OCI-M1 (cell line): ENCODE measurements at places on chromosomes 16 and 17.

DNA sequence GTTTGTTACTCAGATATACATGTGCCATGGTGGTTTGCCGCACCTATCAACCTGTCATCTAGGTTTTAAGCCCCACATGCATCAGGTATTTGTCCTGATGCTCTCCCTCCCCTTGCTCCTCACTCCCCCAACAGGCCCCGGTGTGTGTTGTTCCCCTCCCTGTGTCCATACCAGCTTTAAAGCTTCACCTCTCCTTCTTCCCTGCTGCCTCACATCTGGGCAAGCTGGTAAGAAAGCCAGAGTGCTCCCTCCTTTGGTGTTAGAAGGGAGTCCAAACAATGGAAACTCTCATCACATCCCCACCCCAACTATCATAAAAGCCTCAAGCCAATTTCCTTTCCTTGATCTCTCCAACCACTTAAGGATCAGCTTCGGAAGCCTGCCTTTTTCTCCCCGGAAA is 1115.6 kb upstream of the GOT2 start:
- DNase-seq, result no peak

GRCh38 chr16:53668869-53669268 is 34.8 kb downstream of the RPGRIP1L start:
- no peak for DNase-seq

GRCh38 chr16:23380501-23380951 is 72.5 kb downstream of the COG7 start:
- no peak for DNase-seq

DNA sequence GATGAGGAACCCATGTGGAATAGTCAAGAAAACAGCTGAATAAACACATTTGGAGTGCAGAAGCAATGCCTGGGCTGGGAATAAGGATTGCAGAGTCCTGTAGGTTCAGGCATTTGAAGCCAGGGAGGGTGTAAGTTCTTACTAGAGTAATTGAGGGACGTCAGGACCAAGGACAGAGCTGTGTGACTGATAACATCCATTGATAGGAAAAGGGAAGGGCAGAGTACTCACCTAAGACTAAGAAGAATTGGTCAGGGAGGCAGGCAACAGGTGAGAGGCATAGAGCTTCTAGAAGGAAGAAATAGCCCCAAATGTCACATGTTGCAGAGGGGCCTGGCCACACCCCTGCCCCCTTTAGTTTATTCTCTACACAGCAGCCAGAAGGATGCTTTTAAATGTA is 79.8 kb upstream of the TMEM132E start:
- DNase-seq, result peak; percentile 31

GRCh38 chr17:45104497-45104896 is 27.8 kb downstream of the PLCD3 start:
- no peak for DNase-seq

DNA sequence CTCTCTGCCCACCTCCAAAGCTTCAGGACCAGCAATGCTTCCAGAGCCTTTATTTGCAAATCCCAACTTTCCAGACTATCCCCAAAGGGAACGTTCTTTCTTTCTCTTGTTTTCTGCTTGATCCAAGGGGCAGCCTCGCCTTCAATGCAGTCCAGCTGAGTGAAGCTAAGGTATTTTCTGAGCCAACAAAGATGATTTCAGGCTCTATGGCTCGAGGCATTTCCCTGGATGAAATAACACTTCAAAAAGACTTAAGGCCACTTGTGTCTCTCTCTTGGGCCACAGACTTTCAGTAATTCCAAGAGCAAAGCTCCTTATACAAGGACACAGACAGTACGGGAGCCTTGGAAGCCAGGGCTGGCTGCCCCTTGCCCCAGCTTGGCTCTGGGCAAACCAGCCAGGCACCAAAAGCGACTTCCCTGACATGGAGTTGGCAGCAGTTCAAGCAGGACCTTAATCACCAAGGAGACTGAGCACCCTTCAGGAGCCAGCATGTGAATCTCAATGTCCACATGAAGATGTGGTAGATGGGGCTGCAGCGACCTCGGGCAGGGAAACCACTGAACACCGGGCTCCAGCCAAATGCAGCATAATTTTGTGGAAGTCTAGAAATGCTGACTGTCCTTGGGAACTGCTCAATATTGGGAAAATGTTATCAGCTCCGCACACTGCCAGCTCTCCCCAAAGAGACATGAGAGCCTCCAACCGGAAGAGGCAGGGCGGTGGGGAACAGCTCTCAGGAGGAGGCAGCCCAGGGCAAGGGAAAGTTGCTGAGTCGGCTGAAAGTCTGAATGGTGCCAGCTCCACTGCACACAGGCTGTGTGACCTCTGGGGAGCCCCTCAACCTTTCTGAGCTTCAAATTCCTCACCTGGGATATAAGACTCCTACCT is 39.0 kb downstream of the TK2 start:
- DNase-seq, result no peak

DNA sequence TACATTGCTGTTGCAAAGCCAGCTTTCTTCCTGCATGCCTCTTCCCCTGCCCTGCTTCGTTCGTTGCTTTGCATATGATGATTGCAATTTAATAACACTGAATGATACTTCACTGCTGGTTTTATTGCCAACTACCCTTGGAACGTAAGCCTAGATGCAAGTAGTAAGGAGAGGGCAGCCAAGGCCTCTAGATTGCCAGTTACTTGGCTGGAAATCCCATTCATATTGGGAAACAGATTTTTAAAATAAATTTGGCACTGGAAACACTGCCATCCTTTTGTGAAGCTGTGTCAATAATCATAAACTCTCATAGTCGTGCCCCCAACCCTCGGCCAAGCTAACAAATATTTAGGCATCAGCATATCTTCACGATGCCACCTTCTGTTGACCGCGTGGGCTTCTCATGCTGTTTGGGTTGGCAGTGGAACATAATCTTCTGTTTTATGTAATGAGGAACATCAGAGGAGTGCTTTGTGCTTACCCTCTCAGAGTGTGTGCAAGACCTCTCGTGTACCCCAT is 86.5 kb downstream of the MAP2K6 start:
- DNase-seq, result no peak

DNA sequence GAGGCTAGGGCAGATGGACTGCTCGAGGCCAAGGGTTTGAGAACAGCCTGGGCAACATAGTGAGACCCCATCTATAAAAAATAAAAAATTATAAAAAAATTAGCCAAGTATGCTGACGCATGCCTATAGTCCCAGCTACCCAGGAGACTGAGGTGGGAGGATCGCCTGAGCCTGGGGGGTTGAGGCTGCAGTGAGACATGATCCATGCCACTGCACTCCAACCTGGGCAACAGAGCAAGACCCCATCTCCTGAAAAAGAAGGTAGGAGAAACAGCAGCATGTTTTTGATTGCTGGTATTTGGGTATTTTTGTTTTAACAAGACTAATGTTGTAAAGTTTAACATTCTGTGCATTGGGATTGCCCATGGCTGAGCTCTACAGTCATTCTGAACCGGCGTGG is 8.9 kb upstream of the DDX19A start:
- DNase-seq, result no peak

DNA sequence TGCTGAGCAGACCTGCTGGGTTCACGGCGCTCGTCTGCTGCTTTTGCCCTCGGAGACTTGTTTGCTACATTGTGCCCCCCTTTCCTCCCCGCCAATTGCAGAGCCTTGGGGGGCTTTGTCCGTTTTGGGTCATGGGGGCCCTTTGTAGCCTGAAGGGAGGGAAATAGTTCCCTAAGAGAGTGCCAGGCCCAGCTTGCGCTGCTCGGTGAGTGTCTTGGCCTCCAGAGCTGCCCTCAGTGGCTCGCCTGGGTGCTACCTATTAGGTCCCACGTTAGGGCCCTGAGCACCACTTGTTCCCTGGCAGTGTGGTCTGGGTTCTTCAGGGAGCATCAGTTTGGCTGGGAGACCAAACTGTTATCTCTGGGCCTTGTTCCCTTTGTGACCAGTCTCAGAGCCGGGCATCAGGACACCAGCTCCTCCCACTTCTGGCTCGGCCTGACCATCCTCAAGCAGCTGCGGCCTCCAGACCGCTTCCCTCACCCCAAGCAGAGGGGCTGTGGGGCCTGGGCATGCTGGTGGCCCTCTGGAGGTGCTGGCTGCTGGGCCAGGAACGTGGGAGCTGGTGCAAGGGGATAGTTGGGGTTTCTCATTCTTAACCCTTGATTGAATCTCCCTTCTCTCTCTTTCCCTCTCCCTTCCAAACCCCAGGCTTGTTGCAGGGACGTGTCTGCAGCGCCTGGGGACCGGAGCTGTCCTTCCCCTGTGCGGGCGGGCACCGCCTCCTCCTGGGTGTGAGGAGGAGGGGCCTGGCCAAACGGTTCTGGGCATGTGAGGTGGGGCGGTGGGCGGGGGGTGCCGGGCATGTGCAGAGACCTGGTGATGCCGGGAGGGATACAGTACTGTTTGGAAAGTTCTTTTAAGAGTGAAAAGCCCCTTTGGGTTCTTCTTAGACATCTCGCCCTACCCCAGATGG is 16.0 kb upstream of the ITGB4 start:
- DNase-seq, result no peak

DNA sequence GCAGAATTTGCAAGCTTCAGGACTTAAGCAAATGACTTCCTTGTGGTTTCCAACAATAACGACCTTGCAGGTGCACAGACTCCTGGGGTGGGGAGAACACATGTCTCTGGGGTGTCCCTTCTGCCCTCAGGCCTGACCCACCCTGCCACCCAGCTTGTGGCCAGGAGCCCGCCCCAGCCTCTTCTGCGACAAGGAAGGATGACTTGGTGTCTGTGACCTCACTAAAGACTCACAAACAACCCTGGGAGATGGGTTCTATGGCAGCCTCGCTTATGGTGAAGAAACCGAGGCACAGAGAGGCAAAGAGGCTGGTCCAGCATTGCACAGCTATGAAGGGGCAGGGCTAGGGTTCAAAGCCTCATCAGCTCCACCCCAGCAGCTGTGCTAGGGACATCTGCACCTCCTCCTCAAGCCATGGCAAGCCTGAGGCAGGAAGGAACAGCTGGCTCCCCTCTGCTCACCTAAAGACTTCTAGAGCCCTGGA is 2.6 kb downstream of the ATP2A3 start:
- no peak for DNase-seq

- DNase-seq, result no peak
Observed at GRCh38 chr17:80625627-80626026, 81.0 kb downstream of the RPTOR start.

- no peak for DNase-seq
Observed at GRCh38 chr16:10982465-10983150, 38.2 kb downstream of the CLEC16A start.

DNA sequence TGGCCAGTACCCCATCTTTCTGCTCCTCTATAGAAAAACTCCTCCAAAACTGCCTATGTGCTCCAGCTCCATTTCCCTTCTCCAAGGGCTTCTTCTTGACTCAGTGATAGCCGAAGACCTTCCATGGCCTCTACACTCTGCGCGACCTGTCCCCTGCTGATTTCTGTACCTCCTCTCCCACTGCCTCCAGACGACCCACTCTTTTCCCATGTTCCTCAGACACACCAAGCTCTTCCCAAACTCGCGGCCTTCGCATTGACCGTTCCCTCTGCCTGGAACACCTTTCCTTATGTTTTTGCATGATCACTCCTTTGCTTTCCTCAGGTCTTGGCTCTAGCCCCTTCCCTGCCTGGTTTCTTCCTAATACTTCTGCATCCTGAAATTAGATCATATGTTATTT is 255.6 kb upstream of the SDK2 start:
- DNase-seq, result no peak

DNA sequence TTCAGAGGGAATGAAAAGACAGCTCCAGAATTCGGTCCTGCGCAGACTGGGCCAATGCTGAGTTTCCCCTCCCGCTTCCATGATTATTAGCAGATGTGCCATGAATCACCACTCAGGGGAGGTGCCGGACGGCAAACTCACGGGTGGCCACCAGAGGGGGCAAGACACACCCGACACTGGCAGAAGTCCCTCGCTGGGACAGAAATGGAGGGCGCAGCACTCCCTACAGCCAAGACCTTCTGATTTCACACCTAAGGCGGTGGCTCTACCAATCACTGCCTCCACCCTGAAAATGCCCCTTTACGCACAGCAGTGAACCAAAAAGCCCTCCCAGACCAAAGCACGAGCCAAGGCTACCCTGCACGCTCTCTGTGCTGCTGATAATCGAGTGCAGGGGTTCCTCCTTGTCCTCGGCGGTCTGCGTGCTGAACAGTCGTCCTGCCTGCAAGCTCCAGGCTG is 26.8 kb downstream of the TRAP1 start:
- DNase-seq, result peak; percentile 75

- DNase-seq, result no peak
Observed at GRCh38 chr17:80030730-80031410, 4.8 kb downstream of the TBC1D16 start.

DNA sequence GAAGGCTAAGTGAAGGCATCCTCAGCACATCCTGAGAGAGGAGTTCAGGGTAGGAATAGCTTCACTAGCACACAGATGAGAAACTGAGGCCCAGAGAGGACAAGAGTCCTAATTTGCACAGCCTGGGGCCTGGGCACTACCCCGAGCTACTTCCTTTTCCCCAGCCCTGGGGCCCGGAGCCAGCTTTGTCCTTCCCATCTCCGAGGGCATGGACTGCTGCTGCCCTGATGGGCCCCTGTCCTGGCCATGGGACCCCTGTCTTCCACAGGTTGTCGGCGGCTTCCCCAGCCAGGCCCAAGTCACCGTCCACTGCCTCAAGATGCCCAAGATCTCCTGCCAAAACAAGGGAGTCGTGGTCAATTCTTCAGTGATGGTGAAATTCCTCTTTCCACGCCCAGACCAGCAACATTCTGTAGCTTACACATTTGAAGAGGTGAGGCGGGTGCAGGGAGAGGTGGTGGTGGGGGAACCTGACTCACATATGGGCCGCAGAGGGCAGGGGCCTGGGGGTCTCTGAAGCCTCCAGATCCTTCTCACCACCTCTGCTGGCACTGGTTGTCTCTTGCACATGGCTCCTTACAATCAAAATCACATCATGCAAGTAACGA is 11.4 kb upstream of the NLRC5 start:
- no peak for DNase-seq

DNA sequence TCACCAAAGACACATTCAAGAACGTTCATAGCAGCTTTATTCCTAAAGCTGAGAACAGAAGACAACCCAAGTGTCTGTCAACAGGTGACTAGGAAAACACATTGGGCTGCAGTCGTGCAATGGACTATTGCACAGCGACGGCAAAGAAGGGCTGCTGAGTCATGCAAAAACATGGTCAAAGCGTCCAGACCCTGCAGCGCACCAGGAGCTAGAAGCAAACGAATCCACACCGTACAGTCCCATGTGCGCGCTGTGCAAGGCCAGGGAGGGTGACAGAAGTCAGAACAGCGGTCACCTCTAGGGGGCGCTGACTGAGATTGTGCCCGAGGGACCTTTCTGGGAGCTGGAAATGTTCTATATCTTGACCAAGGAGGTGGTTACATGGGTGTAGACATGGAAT is 266.4 kb downstream of the MAF start:
- DNase-seq, result peak; percentile 5

GRCh38 chr16:7085776-7086175 is 246.9 kb upstream of the RBFOX1 start:
- DNase-seq, result no peak

DNA sequence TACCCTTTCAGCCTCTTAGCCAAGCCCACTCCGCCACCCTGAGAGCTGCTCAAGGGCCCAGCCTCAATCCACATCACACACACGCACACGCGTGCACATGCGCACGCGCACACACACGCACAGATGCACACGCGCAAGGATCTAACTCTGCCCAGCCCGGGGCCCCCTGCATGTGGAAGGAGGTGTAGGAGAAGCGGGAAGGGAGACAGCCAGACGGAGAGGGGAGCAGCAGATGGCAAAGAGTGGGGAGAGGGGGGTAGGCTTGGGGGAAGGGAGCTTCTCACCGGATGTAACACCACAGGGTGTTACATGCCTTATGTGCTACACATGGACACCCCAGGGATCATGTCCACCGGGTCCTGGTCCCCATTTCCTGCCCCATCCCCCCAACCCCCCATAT is 15.3 kb downstream of the DLG4 start:
- no peak for DNase-seq
